ENCODE measurements at places on chromosomes 12 and 14. TPM values are rescaled to one million over a fixed set of nuclear protein-coding genes. Genes with fewer than 3 reads are reported as not detected.

DNA sequence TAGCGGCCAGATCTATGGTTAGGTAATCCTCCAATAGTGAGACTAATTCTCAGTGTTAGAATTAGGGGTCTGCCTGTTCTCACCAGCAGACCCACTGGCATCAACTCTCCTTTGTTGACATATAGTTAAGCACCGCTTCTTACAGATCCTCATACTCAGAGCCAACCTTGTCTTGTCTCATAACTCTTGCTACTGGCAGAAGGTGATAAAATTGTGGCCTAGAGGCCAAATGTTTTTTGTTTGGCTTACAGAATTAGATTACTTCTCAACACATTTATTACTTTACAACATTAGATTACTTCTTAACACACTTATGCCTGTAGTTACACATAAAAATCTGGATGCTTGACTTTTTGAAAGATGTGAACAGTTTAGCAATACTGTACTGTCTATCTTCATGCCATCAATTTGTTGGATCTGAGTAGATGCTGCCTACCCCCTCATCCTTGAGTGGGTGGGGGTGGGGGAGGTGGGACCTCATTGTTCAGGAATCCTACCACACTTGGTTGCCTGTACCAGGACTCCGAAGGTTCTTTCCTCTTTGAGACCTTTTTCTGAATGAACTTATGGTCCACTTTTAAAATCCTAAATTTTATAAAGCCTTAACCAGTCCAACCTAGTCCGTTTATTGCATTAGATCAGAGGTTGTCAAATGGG, 7.0 kb downstream of the MTHFD1 start:
- DNase-seq: no peak

- DNase-seq: no peak
Measured at GRCh38 chr12:6113691-6114475, 10.6 kb downstream of the VWF start.

PZP gene
- under 0.01 TPM for total RNA-seq

KRT3 gene
- total RNA-seq: not detected

DNA sequence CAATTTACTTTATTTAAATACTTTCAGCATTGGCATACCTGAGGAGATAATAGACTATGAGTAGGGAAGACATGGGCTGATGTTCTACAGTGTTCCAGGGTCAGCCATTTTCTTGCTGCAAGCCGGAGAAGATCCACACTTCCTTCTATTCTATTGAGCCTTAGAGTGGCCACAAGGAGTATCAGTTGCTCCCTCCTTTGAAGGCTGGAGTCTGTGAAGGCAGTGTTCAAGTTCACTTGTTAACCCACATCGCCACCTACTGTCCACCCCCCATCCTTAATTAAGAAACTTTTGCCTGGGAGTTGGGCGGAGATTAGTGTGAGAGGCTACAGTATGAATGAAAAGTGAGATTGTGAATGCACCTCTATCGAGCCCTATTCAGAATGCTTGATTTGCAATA, 666.6 kb downstream of the NRXN3 start:
- no peak for DNase-seq

GRCh38 chr12:7899755-7900154, 27.0 kb upstream of the SLC2A14 start:
- DNase-seq: no peak

CHST11 gene
- total RNA-seq: 16.4 TPM

DNA sequence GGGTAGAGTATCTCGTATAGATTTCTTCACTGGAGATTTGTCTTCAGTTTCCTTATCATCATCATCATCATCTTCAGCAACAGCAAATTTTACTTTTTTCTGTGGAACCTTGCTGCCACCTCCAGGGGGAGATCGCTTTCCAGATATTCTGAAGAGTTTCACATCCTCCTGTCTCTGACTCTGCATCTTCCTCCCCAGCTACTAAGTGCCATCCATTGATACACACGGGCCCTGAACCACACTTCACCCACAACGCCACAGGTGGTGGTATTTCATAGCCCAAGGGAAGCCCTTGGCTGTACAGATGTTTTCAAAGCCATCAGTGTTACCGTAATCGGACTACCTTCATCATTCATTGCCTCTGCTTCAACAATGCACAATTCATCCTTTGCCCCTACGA, 82.2 kb downstream of the PPP2R5C start:
- DNase-seq: no peak

- DNase-seq: no peak
Measured at GRCh38 chr14:52094546-52095271, 25.9 kb upstream of the NID2 start.

Measured in breast epithelium (tissue), 4 donors.